ENCODE measurements at places on chromosomes 13 and 19. TPM values are rescaled to one million over a fixed set of nuclear protein-coding genes. Genes with fewer than 3 reads are reported as not detected.

The PEG3 gene
- 0.79 TPM for total RNA-seq

The ZNF470 gene
- total RNA-seq: 5.3 TPM

The DLL3 gene
- 0.53 TPM for total RNA-seq

The LILRA2 gene
- total RNA-seq: not detected

The CYP4F2 gene
- total RNA-seq: not detected

The IRGC gene
- total RNA-seq: not detected

The TEAD2 gene
- total RNA-seq: 46.5 TPM

The SBK2 gene
- total RNA-seq: not detected

The ATP4B gene
- 0.07 TPM for total RNA-seq

The KRTDAP gene
- not detected for total RNA-seq

The TMEM238 gene
- 0.21 TPM for total RNA-seq

The CCNA1 gene
- total RNA-seq: 127 TPM

The B3GNT3 gene
- not detected for total RNA-seq

The FAM216B gene
- not detected for total RNA-seq

The FFAR2 gene
- not detected for total RNA-seq

The COX6B2 gene
- total RNA-seq: not detected

The BEST2 gene
- not detected for total RNA-seq

The FCER2 gene
- not detected for total RNA-seq

The LILRA1 gene
- total RNA-seq: not detected

The APOC1 gene
- 1.8 TPM for total RNA-seq

The KDELR1 gene
- total RNA-seq: 47.8 TPM

The ZNF567 gene
- 5.3 TPM for total RNA-seq

Data from pulmonary artery endothelial cell (primary cell).